ENCODE measurements at places on chromosomes 5 and 9.
A peak's percentile ranks its signal among the peaks of the same experiment; 100 is the strongest.

DNA sequence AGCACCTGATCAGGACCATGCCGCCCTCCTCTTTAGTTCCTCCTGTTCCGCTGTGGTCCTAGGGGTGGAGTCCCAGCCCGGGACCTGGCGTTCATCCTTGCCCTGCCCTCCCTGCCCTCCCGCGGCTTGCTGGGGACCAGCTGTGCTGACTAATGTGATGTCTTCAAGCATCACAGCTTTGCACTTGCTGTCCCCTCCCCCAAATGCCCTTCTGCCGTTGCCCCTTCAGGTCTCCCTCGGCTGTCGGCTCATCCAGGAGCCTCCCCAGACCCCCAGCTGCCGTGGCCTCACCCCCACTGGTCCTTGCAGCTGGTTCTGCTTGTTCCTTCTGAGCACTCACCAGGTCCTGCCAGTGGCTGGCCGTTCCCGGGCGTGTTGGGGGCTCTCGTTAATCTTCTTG lies 19.9 kb downstream of the RXRA start:
- no peak for DNase-seq

GRCh38 chr9:5052838-5053237 lies 67.8 kb downstream of the JAK2 start:
- DNase-seq: no peak

DNA sequence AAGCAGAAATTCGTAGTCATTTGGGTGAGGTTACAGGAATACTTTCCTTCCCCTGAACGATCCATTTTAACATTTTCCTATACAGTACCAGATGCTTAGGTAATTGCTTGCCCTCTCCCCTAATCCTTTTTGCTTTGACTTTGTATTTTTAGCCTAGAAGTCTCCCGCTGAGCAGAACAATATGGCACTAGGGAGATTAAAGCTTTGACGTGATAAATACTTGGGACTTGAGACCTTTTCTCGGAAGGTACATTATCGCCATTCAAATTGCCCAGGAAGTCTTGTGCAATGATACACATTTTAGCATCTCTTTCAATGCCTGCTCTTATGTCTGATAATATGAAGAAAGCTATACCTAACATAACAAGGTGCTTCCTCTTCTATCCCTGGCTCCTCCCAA lies 22.9 kb upstream of the SPATA31C2 start:
- no peak for DNase-seq

GRCh38 chr9:131517761-131518190 lies 13.3 kb downstream of the UCK1 start:
- no peak for DNase-seq

DNA sequence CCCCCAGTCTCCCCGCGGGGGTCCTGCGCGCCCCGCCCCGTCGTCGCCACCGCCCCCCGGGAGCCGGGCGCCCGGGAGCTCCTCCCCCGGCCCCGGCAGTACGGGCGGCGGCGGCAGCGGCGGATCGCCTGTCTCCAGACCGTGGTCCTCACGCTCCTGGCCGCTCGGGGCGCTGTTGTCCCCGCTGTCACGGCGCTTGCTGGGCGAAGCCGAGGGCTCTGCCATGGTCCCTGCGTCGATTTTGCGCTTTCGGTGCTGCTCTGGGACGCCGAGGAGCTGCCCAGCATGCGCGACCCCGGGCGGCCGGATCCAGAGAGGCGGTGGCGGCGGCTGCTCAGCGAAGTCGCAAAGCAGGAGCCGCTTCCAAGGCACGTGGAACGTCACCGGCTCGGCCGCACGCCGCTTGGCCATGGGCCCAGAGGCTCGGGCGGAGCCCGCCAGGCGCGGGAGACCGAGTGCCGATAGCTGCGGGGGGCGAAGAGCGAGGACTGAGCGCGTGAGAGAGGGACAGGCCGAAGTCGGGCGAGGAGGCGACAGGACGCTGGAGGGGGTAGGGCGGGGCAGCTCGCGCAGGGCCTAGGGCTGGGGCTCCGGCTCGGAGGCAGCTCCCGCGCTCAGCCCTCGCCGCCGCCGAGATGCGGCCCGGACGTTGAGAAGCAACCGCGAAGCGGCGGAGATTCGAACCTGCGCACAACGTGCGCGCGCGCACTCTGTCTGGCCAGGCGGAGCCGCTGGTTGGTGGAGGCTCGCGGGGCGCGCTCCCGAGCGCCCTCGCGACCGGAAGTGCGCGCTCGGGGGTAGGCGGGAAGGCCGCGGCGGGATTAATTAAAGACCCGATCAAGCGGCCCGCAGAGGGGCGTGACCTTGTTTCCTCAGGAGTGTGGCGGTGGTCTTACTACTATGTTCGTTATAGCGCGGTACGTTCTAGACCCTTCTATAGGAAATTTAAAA lies at the start of gene C9orf40:
C9orf40 (minus strand) TSS at position 712 of the 951 bp plus-strand sequence; CDS start at position 411, 301 bp downstream.
- peak; percentile 84 for DNase-seq

GRCh38 chr9:36858805-36859375 lies 175.2 kb downstream of the PAX5 start:
- no peak for DNase-seq

- DNase-seq: no peak
Measured at GRCh38 chr9:136387217-136387616, 12.8 kb downstream of the SNAPC4 start.

DNA sequence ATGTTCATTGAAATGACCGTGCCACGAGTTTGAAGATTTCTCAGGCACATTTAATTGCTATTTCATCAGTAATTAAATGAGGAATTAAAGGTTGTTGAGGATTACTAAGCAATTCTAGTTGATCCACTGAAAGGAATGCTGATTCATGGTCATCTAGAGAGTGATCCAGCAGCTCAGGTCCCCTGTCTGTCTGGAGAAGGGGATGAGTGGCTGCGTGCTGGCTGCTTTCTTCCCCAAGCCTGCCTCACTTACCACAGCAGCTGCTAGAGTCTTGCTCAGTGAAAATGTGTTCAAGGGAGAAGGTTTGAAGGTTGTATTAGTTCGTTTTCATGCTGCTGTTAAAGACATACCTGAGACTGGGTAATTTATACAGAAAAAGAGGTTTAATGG lies 7.8 kb upstream of the TGFBI start:
- DNase-seq: no peak

- DNase-seq: no peak
Measured at GRCh38 chr5:10661401-10661800, 97.5 kb downstream of the ANKRD33B start.

- DNase-seq: no peak
Measured at GRCh38 chr5:41600731-41601130, 90.3 kb upstream of the PLCXD3 start.

GRCh38 chr5:171650597-171650996 lies 135.0 kb upstream of the SMIM23 start:
- no peak for DNase-seq

DNA sequence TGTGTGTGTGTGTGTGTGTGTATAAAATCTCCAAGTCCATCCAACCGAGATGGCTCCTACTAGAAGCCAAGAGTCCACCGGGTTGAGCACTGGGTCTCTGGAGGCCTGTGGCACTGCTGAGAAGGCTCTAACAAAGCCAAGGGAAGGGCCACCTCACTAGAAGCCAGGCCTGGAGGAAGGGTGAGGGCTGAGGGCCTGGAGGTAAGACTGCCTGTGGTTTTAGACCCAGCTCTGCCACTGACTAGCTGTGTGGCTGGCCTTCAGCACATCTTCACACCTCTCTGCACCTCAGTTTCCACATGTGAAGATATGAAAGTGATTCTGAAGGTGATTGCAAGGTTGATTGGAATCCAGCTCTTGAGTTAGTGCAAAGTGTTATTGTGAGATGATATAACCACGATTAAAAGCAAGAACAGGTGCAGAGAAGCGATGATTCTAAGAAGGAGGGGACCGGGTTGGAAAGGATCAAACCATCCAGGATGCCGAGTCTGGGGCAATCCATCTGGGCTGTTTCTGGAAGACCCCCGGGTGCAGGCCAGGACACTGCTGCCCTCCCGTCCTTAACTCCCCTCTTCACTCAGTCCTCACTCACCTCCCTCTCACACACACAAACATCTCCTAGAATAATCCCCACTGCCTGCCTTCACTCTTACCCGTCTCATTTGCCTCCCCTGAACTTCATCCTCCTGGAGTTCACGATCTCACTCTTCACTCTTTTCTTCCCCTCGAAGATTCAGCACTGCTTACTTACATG lies 2.3 kb downstream of the IL4 start:
- no peak for DNase-seq

- no peak for DNase-seq
Measured at GRCh38 chr5:32752411-32752810, 41.3 kb downstream of the NPR3 start.

GRCh38 chr5:30890377-30890776 lies 303.1 kb upstream of the CDH6 start:
- DNase-seq: no peak

DNA sequence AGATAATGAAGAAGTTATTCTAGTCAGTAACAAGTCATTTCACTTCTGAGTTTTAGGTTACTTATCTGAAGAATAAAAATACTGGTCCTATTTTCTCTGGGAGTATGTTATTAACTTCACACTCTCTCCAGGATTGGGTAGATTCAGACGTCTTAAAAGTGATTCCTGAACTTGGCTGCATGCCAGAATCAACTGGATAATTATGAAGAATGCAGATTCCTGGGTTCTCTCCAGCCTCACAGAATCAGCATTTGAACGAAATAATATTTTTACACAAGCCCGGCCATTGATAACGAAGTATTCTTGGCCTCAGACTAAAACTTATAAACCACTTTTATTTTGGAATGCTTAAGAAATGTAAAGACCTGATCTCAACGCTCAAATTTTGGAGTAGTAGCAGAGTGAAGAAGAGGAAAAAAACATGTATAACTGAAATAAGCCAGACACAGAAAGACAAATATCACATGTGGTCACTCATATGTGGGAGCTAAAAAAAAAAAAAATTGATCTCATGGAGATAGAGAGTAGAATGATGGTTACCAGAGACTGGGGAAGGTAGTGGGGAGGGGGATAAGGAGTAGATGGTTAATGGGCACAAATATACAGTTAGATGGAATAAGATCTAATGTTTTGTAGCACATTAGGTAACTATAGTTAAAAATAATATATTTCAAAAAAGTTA lies 507.3 kb downstream of the ISL1 start:
- DNase-seq: no peak

DNA sequence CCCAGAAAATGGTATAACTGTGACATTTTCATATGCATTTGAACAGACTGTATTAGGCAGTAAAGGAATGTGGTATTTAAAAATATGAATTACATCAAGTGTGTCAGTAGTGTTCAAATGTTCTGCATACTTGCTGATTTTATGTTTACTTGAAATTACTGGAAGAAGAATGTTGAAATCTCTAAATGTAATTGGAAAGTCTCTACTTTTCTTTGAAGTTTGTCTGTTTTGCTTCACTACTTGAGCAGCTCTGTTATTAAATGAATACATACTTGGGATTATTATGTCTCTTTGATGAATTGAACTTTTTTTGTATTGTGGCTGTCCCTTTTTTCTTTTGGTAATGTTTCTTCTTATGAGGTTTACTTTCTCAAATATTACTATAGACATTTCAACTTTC lies 205.6 kb downstream of the TAF11L14 start:
- no peak for DNase-seq

GRCh38 chr5:15692706-15693381 lies 192.9 kb downstream of the FBXL7 start:
- DNase-seq: no peak

GRCh38 chr5:54227759-54228158 lies 82.6 kb downstream of the ARL15 start:
- DNase-seq: no peak

GRCh38 chr9:4366591-4367330 lies 66.9 kb upstream of the GLIS3 start:
- DNase-seq: no peak

GRCh38 chr9:133714606-133715294 lies 23.4 kb downstream of the SARDH start:
- DNase-seq: no peak

DNA sequence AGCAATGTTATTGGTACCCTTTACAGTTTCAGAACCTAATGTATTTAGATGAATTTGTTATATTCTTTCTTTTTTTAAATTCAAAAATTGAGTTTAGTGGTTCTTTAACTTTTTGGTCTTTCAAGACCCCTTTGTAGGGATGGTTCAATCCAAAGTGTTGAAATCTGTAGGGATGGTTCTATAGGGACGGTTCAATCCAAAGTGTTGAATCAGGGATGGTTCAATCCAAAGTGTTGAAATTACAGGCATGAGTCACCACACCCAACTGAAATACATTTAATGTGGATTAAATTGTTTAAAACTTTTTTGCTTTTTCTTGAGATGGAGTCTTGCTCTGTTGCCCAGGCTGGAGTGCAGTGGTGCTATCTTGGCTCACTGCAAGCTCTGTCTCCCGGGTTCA lies 30.6 kb downstream of the SNX2 start:
- no peak for DNase-seq

GRCh38 chr5:149888280-149888679 lies 56.3 kb downstream of the PDE6A start:
- no peak for DNase-seq

Measured in stimulated activated CD4-positive, alpha-beta T cell treated with anti-CD3 and anti-CD28 coated beads, Interleukin-1b, Interleukin-23, amount 100 ng/mL, for 1 hour (primary cell).